NCI-H446 (cell line): ENCODE measurements at places on chromosomes 7 and 10.

DNA sequence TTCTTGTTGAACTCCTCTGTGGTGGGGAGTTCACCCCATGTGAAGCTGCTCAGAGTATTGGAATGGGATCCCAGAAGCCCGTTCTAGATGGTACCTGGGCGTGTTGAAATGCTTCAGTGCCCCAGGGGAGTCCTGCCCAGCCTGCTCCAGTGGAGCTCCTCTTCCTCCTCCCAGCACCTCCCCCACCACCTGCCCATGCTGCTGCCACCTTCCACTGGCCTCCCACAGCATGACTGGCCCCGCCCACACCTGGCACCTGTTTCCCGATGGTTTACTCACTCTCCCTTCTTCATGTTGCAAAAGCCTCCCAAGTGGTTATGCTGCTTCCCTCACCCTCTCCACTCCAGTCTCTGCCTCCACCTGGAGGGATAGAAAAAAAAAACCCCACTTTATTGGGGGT is 32.2 kb upstream of the PCBD1 start:
- no peak for DNase-seq

DNA sequence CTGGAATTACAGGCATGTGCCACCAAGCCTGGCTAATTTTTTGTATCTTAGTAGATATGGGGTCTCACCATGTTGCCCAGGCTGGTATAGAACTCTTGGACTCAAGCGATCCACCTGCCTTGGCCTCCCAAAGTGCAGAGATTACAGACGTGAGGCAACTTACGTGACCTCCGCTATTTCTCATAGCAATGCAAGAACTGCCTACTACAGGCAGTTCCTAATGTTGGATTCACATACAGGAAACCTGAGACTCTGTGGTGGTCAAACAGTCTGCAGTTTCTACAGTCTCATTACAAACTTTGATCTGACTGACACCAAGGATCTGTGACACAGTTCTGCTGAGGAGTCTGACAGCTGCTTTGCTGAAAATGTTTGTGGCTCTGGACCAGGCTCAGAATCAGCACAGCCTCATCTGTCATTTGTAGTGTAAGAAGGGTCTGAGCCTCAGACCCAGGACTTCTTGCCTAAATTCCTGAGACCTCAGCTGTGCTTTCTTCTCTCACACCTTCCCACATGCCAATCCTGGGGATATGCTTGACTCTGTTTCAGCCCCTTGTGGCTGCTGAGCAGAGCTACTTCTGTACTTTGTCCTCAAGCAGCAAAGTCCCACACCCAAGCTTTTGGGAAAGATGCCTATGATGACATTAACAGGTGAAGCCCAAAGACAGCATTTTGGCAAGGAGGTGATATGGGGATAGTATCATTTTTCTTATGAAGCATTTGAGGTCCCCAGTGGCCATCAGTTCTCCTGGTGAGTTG is 48.0 kb upstream of the CYP2C9 start:
- no peak for DNase-seq

- no peak for DNase-seq
Observed at GRCh38 chr10:78255796-78256638, 222.4 kb downstream of the RPS24 start.

DNA sequence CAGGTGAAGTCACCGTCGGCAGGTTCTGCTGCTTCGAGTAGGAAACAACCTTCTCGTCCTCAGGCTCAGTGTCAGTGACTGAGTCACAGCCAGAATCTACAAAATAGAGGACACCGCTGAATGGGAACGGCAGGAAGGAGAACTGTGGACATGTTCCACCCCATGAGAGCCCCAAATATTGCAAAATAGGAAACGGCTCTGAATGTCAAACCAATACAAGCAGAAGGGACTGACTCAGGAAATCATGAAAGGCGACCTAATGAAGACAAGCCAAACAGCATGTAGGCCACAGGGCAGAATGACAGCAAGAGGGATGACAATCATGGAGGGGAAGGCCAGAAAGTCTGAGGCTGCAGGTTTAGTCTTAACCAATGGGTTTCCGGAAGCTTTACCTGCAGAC is 63.5 kb downstream of the PIK3AP1 start:
- no peak for DNase-seq

GRCh38 chr7:116772423-116772863 is 89.9 kb upstream of the CAPZA2 start:
- DNase-seq = no peak

DNA sequence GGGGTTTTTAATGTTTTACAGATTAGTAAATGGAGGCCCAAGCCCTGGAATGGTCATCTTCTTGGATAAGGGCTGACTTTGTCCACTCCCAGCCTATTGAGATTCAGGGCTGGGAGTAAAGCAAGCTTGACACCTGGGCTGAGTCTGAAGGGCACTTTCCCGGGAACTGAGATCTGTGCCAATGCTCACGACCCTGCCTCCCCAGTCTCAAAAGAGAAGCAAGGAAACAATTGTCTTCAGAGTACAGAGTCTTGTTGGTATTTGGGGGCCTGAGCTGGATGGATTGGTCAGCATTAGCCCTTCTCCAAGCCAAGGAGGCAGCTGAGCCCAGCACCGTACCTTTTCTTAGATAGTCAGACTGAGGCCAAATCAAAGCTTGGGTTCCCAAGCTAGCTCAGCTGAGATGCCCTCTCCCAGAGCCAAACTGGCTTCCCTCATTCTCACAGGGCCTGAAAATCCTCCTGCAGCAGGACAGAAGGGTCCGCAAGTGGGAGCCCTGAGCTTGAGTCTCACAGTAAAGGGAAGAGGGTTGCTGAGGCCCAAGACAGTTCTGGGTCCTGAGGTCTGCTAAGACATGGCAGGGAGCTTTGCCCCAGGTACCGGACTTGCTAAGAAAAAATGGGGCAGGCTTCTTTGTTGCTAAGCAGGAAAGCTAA is 3.7 kb downstream of the DDIT4 start:
- no peak for DNase-seq

DNA sequence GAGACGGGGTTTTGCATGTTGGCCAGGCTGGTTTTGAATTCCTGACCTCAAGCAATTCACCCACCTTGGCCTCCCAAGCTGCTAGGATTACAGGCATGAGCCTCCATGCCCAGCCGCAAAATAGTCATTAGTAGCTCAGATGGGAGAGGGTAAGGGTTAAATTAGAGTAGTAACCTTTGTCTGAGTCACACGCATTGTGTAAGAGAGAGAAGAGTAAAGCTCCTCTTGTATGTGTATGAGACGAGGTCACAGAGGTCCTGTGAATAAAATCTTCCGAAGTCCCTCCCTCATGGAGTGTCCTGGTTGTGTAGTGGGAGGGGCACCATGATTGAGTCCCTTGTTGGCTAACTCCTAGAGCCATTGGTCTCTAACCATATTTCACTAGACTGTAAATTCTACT is 85.2 kb upstream of the CDC14C start:
- DNase-seq = no peak
